Activated CD4-positive, alpha-beta T cell treated with anti-CD3 and anti-CD28 coated beads for 36 hours (primary cell): ENCODE measurements at places on chromosomes 1 and 21.

GRCh38 chr1:45356186-45356585 is 15.9 kb upstream of the MUTYH start:
- no peak for DNase-seq

GRCh38 chr1:87986130-87986866 is 657.6 kb downstream of the LMO4 start:
- no peak for DNase-seq

DNA sequence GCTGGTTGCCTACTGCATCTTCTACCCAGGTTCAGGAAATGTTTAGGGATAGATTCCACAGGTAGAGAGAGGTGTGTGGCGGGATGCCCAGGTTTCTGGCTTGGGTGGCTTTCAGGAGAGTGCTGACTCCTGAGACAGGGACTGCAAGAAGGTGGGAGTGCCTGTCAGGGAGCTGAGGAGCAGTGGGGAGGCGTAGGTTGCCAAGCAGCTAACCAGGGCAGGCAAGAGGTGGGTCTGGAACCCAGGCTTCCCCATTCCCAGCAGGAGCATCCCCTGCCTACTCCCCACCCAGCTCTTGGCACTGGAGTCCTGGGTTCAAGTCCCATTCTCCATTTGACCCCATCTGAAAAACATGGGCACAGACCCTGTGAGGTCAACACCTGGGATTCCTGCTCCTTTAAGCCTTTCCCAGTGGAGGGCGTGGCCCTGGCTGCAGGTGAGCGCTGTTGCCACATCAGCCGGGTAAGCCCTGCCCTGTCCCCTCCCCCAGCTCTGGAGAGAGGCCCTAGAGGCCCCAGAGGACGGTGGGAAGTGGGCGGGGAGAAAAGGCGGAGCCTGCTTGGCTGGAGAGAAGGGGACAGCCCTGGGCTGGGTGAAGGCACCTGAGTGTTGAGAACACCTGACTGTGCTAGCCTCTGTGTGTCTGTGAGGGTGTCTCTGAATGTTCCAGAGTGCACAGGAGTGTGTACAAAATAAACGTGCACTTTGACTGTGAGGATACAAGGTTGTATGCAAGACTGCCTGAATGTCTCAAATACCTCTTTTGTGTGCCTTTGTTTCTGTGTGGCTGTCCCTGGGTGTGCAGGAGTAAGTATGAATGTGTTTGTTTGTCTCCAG is 14.0 kb upstream of the SYNC start:
- DNase-seq: peak; percentile 88

DNA sequence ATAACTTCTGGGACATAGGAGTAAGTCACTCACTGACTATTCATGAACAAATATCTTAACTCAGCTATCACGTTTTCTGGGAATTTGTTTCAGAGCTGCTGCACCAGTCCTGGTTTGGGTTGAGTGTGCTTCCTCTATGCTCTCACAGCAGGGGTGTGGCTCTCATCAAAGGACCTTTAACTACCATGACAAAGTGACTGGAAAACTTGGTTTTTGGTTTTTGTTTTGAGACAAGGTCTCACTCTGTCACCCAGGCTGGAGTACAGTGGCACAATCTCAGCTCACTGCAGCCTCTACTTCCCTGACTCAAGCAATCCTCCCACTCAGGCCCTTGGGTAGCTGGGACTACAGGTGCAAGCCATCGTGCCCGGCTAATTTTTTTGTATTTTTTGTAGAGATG is 4.1 kb downstream of the ILDR2 start:
- peak; percentile 51 for DNase-seq

- no peak for DNase-seq
These were observed 89.6 kb upstream of the GPR88 start for GRCh38 chr1:100448366-100448765.

GRCh38 chr1:17404034-17404684 is 32.2 kb downstream of the PADI6 start:
- no peak for DNase-seq

GRCh38 chr1:81834268-81834667 is 33.5 kb downstream of the ADGRL2 start:
- DNase-seq: no peak

GRCh38 chr1:6358144-6358624 is 35.4 kb downstream of the ACOT7 start:
- peak; percentile 43 for DNase-seq

DNA sequence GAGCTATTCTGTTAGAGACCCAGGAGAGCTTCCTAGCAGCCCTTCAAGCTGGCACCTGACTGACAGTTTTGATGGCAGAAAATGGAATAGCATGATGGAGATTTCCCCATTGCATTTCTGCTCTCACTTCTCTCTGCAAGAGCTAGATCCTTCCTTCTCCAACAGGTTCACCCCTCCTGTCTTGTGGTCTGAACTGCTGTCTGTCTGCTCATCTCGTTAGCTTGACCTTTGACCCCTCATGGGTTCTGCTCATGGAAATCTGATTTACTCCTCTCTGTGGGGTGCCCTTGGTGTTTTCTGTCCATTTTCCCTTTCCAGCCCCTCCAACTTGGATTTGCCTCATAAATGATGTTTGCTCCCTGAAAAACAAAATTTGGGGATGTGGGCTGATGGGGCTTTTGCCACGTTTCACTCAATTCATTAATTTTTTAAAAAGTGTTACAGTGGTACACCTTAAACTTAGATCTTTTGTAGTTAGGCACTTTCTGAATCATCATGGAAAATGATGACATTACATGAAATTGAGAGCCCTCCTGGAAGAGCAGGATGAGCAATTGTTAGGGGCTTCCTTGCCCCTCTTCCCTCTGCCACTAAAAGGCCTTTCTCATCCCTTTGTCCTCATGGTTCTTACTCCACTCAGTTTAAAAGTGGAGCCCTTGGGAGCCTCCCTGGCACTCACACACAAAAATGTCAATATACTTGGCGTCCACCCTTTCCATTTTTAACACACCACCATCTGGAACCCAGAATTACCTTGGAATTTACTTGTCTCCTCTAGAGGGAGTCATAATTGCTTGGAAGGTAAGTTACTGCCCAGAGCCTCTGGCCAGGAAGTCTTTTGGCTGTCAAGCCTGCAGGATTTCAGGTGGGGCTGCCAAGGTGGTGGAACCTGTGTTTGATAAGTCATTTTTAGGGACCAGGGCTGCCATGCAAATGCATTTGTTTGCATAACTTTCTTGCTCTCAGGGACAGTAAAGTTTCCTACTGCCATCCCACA is 31.9 kb upstream of the IL19 start:
- DNase-seq: peak; percentile 38

- peak; percentile 31 for DNase-seq
These were observed 11.8 kb downstream of the ZBTB17 start for GRCh38 chr1:15963968-15964648.

- DNase-seq: no peak
These were observed 103.6 kb upstream of the GCLM start for GRCh38 chr1:94012708-94013366.

- DNase-seq: no peak
These were observed 26.1 kb downstream of the VPS13D start for GRCh38 chr1:12255913-12256312.

- no peak for DNase-seq
These were observed 321.7 kb upstream of the USP25 start for GRCh38 chr21:15408089-15408488.

DNA sequence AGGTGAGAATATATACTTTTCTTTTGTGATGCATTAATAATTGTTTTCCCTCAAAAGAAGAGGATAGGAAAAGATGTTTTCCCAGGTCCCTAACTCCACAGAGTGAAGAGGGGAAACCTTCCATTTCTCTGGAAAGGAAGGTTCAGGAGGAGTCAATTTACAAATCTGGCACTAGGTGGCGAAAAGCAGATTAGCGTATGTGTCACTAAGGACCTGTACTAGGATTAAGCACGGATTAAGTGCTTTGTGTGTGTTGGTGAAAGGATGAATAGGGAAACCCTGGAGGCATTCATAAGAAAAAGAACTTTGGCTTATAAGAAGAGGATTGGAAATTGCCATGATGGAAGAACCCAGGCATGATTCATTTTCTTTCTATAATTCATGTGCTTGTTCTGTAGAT is 410.1 kb upstream of the PLXNA2 start:
- peak; percentile 6 for DNase-seq

GRCh38 chr1:115322631-115323030 is 15.4 kb downstream of the NGF start:
- no peak for DNase-seq

DNA sequence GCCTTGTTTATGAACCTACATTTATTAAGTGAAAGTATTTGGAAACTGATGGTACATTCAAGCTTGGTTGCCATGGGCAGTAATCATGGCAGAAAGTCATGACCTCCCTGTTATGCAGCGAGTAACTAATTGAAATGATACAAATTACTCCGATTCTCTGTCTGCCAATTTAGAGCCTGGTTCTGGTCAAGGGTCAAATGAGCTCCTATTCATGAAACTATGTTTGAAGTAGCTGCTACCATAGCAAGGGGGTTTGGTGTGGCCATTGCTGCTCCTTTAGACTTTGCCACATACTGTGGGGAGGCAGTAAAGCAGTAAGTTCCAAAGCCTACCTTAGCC is 187.2 kb upstream of the FOXD3 start:
- DNase-seq: no peak

GRCh38 chr1:68173283-68173935 is 58.9 kb downstream of the WLS start:
- DNase-seq: no peak

DNA sequence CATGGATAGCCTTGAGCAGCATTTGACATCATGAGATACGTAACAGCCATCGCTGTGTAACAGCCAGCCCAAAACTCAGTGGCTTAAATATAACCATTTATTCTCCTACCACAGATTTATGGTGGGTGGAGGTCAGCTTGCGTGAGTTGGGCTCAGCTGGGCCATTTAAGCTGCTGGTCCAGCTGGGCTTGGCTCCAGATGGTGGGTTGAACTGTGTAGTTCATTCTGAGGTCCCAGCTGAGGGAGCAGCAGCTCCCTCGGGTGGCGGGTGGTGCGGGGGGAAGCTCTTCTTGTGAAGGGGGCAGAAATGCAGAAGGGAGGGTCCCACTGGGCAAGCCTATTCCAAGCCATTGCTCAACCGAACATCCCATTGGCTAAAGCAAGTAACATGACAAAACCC is 75.9 kb downstream of the IGSF21 start:
- DNase-seq: no peak

DNA sequence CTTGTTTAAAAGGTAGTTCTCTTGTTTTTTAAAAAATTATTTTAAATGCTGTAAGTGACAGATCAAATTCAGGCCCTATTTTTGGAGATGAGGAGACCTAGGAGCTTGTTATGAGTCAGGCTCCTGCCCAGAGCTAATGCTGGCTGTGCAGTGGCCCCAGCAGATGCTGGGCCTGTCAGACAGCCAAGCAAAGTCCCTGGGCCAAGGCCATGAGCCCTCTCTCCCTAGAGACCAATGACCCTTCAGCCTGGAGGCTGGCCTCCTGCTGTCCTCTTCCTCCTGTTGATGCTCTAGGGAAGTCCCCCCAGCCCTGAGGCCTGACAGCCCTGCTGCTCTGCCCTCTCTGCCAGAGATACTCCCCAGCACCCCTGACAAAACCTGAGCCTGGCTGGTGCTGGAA is 128.1 kb upstream of the CTTNBP2NL start:
- no peak for DNase-seq

DNA sequence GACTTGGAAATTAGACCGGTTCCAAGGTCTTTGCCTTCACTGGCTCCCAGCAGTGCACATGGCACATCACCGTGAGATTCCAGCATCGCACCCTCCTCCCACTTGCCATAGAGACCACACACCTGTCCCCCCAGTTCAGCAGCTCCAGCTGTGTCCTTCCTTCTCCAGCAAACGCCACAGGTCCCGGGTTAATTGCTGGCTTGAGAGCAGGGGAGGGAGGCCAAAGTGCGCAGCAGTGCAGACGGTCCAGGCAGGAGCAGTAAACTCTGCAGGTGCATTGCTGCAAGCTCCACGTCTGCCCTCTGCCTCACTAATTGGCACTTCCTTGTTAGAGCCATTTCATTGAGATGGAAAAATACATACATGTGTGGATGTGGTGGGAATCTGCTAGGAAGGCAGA is 65.3 kb downstream of the KLHDC7A start:
- no peak for DNase-seq

- DNase-seq: no peak
These were observed at the start of gene FOXE3 for GRCh38 chr1:47415728-47416318. Gene FOXE3, plus strand, starts transcription at chr1:47416285. Its CDS starts 31 bp downstream, at chr1:47416316.

DNA sequence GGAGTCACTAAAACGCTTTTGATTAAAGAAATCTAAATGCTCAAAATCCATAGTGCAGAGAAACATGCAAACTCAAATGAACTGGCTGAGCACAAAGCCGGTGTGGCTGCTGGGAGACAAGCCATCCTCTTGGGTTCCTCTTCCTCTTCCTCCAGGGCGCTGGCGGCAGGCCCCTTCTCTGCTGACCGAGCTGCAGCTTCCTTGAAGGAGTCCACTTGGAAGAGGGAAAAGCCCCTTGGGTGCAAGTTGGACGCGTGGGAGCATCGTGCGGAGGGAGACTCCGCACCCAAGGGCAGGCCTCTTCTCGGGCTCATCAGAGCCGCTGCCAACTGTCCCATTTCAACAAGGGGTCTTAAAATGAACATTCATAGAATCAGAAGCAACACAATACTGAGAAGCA is 7.9 kb downstream of the CCNL2 start:
- DNase-seq: no peak

DNA sequence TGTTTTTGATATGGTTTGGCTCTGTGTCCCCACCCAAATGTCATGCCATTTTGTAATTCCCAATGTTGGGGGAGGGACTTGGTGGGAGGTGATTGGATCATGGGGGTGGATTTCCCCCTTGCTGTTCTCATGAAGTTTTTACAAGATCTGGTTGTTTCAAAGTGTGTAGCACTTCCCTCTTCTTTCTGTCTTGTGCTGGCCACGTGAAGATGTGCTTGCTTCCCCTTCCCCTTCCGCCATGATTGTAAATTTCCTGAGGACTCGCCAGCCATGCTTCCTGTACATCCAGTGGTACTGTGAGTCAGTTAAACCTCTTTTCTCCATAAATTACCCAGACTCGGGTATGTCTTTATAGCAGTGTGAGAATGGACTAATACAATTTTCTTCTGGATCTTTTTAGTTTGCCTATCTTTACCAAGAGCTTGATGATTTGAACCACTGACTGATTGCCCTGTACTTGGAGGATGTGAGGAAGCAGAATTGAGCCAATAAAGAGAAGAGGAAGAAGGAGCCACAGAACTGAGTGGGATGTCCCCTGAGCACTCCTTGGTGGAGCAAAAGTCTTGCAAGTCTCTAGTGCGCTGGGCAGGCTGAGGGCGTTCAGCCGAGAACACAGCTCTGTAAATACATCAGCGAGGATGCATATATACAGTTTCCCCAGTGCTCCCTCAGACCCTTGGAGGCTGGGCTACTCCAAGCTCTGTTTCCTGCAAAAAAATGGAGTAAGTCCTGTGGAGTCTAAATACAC is 102.6 kb downstream of the CYYR1 start:
- DNase-seq: no peak

DNA sequence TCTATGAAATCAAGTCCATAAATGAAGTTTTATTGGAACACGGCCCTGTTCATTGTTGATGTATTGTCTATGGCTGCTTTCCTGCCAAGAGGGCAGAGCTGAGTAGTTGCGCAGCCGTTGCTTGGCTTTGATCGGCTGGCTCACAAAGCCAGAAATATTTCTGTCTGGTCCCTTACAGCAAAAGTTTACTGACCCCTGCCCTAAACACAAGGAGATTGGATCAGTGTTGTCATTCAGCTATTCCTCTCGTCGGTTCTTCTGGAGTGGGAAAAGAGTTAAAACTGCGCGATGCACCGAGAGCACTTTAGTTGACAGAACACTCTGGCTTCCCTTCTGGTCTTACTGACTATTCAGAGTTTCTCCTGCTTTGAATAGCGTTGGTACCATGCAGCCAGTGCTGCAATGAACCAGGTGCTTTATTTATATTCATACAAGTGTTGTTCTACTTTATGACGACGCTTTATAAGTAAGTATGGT is 868 bp downstream of the ZBTB40 start:
- peak; percentile 34 for DNase-seq
